ENCODE measurements at places on chromosomes 1 and 21. TPM values are rescaled to one million over a fixed set of nuclear protein-coding genes. Genes with fewer than 3 reads are reported as not detected.

The DEPDC1 gene
- total RNA-seq = 0.17 TPM

DNA sequence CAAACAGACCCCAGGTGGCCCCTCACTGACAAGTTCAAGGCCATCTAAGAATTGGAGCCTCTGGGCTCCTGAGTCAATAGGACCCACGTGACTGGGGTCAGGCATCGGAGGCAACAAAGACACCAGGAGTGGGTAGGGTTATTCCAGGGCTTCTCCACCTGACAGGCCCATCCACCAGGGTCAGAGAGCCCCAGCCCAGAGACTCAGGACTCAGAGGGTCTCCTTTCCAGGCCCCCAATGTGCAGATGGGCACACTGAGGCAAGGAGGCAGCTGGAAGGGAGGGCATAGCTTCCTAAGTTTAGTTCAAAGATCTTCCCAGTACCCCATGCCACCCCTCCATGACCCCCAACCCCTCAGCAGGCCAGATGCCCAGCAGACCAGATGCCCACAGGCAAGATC, 388.6 kb downstream of the MATN1 start:
- H3K4me3 ChIP-seq = no peak overlapping the region
- H3K27me3 ChIP-seq = peaks cover 3% of the 10 kb centered on the region
- no peaks in the 10 kb centered on the region for H3K4me1 ChIP-seq
- H3K27ac ChIP-seq = no peak overlapping the region

The HSD3B1 gene
- total RNA-seq = not detected

The EPS8L3 gene
- total RNA-seq = not detected

DNA sequence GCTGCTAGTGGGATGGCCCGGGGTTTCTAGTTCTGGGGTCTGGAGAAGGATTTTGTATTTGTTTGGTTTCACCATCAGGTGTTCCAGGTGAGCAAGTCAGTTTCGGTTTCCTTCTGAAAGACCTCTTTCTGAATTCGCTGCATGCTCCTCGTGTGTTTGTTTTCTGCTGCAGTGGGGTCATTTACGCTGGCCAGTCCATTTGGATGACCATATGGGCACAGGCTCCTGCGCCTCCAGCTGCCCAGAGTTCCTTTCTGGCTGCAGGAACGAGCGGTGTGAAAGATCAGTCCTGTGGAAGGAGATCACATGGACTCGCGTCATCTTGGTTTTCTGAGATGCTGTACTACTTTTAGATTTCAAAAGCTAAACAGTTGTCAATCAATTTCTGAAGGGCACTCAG, 83.7 kb upstream of the GCLM start:
- H3K36me3 ChIP-seq = no peaks in the 10 kb centered on the region
- H3K27me3 ChIP-seq = no peaks in the 10 kb centered on the region
- peaks cover 11% of the 10 kb centered on the region for H3K4me1 ChIP-seq

The HENMT1 gene
- total RNA-seq = 5.6 TPM

The LY9 gene
- 3.3 TPM for total RNA-seq

DNA sequence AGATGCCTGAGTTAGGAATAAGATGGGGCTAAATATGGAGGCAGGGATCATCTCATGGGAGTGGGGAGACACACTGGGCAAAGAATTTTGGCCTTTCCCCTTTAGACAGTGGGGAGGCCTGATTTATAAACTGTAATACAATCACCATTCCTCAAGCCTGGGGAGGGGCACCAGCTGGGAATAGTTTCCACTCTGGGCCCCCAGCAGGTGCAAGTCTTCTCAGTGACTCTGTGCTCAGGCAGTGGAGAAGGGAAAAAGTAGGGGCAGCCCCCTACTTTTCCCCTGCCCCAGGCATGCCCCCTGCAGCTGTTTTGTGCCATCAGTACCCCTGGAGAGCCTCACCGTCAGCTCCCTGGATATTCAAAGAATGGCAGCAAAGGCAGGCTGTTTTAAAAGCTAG, 19.1 kb downstream of the COA7 start:
- no peak for DNase-seq
- no peaks in the 10 kb centered on the region for H3K27me3 ChIP-seq
- H3K4me3 ChIP-seq = no peak overlapping the region
- no peaks in the 10 kb centered on the region for H3K36me3 ChIP-seq

The CSMD2 gene
- 0.67 TPM for total RNA-seq

- no peaks in the 10 kb centered on the region for H3K27me3 ChIP-seq
- peaks cover 26% of the 10 kb centered on the region for H3K4me1 ChIP-seq
- peak; percentile 90 for DNase-seq
- peak overlapping the region; percentile 84 for H3K27ac ChIP-seq
These were observed 475 bp upstream of the TDRD10 start for GRCh38 chr1:154501423-154502065.

DNA sequence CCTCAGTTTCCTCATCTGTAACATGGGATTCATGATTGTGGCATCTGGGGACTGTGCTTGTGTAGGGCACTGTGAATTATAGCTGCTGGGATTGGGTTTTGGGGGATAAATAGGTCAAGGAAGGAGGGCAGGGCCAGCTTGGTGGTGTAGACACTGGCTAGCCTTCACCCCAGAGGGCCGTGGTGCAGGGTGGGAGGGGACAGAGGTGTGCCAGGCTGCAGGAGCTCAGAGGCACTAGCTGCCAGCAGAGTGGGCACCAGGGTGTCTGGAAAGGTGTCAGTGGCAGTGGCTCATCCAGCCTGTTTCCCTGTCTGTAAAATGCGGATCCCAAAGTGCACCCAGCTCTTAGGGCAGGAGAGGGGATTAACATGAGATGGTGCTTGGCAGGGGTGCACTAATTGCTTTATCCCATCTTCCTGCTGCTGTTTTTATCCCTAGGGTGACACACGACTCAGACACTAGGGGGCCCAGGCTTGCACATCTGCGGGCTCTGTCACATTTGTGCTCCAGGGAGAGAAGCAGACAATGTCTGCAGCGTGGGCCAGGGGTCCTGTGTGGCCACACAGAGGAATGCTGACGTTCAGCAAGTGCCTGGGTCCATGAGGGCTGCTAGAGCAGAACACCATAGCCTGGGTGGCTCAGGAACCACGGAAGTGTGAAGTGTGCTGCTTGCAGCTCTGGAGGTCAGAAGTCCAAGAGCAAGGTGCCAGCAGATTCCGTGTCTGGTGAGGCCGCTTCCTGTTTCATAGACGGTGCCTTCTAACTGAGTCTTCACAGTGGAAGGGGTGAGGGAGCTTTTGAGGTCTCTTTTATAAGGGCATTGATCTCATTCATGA, 19.3 kb downstream of the OBSCN start:
- no peaks in the 10 kb centered on the region for H3K36me3 ChIP-seq
- H3K27me3 ChIP-seq = no peaks in the 10 kb centered on the region
- no peak overlapping the region for H3K4me3 ChIP-seq
- H3K27ac ChIP-seq = no peak overlapping the region
- no peaks in the 10 kb centered on the region for H3K4me1 ChIP-seq

DNA sequence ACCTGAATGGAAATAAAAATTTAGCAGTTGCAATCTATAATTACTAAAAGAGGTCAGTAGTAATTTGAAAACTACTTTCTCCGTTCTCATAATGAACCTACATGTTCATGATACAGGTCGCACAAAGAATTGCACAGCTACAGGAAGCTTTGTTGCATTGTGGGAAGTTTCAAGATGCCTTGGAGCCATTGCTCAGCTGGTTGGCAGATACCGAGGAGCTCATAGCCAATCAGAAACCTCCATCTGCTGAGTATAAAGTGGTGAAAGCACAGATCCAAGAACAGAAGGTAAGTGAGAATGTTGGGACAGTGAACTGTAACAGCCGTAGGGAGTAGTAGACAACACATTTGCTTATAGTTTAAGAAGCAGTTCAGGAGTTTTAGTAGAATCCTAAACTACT, 68.8 kb upstream of the BMP8A start:
- H3K4me1 ChIP-seq = peaks cover 8% of the 10 kb centered on the region
- H3K27me3 ChIP-seq = no peaks in the 10 kb centered on the region
- peaks cover 71% of the 10 kb centered on the region for H3K36me3 ChIP-seq
- no peak for DNase-seq
- no peak overlapping the region for H3K27ac ChIP-seq
- H3K4me3 ChIP-seq = no peak overlapping the region

GRCh38 chr1:221868593-221869303, 126.9 kb upstream of the DUSP10 start:
- H3K27me3 ChIP-seq = no peaks in the 10 kb centered on the region
- H3K4me3 ChIP-seq = no peak overlapping the region
- no peak overlapping the region for H3K27ac ChIP-seq
- DNase-seq = no peak
- no peaks in the 10 kb centered on the region for H3K36me3 ChIP-seq
- no peaks in the 10 kb centered on the region for H3K4me1 ChIP-seq

DNA sequence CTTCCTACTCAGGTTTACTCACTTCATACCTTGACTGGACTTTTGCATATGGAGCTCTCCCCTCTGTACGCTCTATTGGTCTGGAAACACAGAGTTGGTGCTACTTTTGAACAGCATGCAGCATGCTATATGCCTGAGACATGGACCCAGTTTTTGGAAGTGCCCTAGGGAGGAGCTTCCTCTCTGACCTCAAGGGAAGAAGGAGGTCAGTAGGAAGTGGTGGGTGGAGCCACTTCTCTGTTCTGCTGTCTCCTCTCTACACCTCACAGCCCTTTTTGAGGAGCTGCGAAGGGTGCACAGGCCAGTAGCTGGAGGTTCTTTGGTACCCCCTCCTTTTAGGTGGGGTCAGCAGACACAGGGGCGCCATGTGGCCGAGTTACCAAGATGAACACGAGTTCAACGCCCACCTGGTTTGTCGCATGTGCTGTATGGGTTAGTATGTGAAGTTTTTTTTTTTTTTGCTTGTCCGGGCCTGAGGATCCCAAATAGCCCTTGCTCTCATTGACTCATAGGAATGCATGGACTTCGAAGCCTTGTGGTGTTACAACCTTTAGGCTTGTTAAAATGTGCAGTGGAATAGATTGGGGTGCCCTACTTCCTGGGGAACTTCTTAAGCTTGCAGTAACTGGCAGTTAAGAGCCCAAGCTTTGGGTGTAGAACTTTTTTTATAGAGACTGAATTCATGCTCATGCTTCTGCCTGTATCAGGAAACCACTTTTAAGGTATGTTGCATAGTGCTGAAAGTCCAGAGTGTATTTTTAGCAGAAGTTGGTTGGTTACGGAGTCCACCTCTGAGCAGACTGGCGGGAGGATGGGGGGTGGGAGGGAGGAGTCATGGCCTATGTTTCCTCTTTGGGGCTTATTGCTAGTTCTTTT, 10.7 kb downstream of the MACF1 start:
- peaks cover 75% of the 10 kb centered on the region for H3K4me1 ChIP-seq

The SLC35A3 gene
- 30.4 TPM for total RNA-seq

The GBP3 gene
- total RNA-seq = 46.6 TPM

GRCh38 chr1:206839857-206840256, 25.6 kb upstream of the IL20 start:
- no peak for DNase-seq
- no peaks in the 10 kb centered on the region for H3K4me1 ChIP-seq
- H3K36me3 ChIP-seq = no peaks in the 10 kb centered on the region
- H3K27ac ChIP-seq = no peak overlapping the region
- no peak overlapping the region for H3K4me3 ChIP-seq
- H3K27me3 ChIP-seq = no peaks in the 10 kb centered on the region

DNA sequence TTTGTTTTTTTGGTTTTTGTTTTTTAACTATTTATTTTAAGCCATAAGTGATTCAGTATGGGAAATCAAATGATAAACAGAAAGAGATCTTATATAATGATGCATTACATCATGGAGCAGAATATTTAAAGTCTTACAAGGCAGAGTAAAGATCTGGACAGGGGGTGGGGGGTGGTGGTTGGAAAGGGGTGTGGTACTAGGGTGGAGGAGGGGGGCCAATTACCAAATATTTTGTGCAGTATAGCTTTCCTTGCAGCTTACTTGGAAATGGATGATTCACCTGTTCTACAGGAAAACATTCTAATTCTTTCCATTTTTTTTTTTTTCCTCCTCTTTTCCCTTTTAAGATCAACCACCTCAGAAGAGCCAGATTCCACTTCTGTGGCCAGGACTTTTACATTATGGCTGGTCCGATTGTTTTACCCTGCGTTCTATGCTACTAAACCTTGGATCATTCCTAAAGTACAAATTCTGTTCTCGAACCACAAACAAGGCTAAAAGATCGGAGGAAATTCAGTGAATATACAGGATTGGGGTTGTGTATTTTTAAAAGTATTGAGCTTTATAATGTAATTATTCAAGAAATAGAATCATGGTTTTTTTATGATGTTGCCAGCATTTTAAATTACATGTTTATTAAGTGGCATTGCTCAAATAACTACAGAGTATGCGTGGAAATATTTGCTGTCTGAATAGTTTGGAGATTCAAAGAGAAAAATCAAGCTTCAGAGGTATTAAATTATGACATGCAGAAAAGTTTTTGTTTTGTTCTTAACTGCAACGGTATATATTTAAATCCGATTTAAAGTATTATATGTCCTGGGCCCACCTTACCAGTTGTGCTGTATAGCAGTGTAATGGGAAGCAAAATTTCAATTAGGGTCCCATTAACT, 859.5 kb downstream of the USP25 start:
- H3K4me1 ChIP-seq = no peaks in the 10 kb centered on the region
- H3K4me3 ChIP-seq = no peak overlapping the region
- H3K27ac ChIP-seq = no peak overlapping the region
- DNase-seq = no peak
- no peaks in the 10 kb centered on the region for H3K36me3 ChIP-seq
- H3K27me3 ChIP-seq = no peaks in the 10 kb centered on the region

- DNase-seq = no peak
- peaks cover 14% of the 10 kb centered on the region for H3K4me1 ChIP-seq
- H3K27me3 ChIP-seq = no peaks in the 10 kb centered on the region
- H3K27ac ChIP-seq = peak overlapping the region; percentile 74
These were observed 161.1 kb upstream of the IRF2BP2 start for GRCh38 chr1:234770924-234771540.

The SMIM1 gene
- total RNA-seq = 9.3 TPM

The UBL4B gene
- not detected for total RNA-seq

DNA sequence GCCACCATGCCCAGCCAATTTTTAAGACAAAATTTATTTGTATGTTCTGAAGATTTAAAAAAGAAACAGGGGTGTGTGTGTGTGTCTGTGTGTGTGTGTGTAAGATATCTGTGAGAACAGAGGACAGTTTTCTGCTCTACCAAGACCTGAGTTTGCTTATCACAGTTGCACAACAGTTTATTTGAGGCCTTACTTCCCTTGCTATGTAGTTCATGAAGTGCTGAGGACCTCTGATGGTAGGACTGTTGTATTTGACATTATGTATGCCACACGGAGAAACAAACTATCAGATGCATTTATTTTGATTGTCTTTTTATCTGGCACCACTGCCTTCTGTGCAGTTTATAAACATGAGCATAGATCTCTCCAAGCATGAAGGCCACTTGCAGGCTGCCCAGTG, 355.2 kb downstream of the PBX1 start:
- no peak overlapping the region for H3K27ac ChIP-seq
- DNase-seq = no peak
- H3K27me3 ChIP-seq = no peaks in the 10 kb centered on the region
- H3K4me1 ChIP-seq = no peaks in the 10 kb centered on the region
- no peaks in the 10 kb centered on the region for H3K36me3 ChIP-seq

The PPM1J gene
- 0.32 TPM for total RNA-seq

DNA sequence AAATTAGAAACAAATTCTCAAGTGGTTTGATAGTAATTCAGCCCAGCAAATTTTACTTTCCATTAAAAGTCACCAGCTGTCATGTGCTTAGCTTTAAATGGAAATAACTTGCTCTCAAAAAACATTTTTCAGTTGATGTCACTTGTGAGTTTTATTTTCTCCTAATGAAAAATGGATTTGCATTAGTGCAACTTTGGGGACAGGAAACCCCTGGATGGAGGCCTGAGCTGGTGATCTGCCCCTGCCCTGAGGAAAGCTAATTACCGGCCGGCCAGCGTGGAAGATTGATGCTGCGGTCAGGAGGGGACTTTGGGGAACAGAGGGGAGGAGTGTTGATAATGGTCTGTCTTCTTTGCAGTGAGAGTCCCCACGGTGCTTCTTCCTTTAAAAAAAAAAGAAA, 66.8 kb upstream of the ANGPTL1 start:
- no peaks in the 10 kb centered on the region for H3K36me3 ChIP-seq
- H3K4me3 ChIP-seq = no peak overlapping the region
- peaks cover 19% of the 10 kb centered on the region for H3K4me1 ChIP-seq
